SJCRH30 (cell line): ENCODE measurements at places on chromosomes 1 and 21.
A peak's percentile ranks its signal among the peaks of the same experiment; 100 is the strongest.

- DNase-seq = no peak
Observed at GRCh38 chr1:23565776-23566175, 6.5 kb upstream of the ID3 start.

GRCh38 chr1:234535763-234536515, 57.0 kb upstream of the TARBP1 start:
- no peak for DNase-seq

DNA sequence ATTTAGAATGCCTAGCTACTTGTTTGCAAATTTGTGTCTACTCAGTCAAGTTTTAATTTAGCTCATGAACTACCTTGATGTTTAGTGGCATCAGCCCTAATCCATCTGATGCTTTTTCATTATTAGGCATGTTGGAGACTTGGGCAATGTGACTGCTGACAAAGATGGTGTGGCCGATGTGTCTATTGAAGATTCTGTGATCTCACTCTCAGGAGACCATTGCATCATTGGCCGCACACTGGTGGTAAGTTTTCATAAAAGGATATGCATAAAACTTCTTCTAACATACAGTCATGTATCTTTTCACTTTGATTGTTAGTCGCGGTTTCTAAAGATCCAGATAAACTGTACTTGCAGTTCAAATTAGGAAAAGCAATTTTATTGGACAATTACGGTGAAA, 7.6 kb downstream of the SOD1 start:
- DNase-seq = no peak

- DNase-seq = no peak
Observed at GRCh38 chr1:212651521-212651920, 43.0 kb downstream of the ATF3 start.

DNA sequence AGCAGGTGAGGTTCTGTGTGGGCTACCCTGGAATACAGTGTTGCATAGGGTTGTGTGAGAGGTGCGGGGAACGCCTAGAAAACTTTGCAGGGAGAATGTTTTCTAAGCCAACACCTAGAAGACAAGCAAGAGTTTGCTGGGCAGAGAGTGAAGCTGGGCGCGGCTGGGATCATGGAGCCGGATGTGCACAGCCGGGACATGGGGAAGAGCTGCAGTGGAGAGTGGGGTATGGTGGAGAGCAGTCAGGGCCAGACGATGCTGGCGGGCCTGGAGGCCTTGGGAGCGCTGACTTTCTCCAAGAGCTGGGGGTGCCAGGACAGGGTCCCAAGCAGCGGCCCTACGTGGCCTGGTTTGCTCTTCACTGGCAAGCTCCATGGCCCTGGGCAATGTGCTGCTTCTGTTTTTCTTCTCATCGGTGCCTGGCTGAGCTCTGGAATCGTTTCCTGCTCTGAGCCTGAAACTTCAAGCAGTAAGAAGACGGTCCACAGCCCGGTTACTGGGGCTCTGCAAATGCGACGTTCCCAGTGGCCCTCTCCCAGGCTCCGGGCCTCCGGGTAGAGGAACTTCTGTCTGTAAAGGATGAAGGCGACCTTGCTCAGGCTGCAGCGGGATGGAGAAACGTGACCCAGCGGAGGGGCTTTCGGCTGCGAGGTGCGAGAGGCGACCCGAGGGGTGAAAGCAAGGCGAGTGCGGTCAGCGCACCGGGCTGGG, 51.9 kb upstream of the CD34 start:
- DNase-seq = no peak

GRCh38 chr1:161311595-161312181, 1.9 kb upstream of the MPZ start:
- no peak for DNase-seq

GRCh38 chr1:27095576-27095975, 59.3 kb downstream of the SLC9A1 start:
- DNase-seq = no peak

- DNase-seq = no peak
Observed at GRCh38 chr1:71780681-71781080, 501.7 kb downstream of the NEGR1 start.

GRCh38 chr21:41429925-41430491, 4.0 kb downstream of the MX1 start:
- no peak for DNase-seq

DNA sequence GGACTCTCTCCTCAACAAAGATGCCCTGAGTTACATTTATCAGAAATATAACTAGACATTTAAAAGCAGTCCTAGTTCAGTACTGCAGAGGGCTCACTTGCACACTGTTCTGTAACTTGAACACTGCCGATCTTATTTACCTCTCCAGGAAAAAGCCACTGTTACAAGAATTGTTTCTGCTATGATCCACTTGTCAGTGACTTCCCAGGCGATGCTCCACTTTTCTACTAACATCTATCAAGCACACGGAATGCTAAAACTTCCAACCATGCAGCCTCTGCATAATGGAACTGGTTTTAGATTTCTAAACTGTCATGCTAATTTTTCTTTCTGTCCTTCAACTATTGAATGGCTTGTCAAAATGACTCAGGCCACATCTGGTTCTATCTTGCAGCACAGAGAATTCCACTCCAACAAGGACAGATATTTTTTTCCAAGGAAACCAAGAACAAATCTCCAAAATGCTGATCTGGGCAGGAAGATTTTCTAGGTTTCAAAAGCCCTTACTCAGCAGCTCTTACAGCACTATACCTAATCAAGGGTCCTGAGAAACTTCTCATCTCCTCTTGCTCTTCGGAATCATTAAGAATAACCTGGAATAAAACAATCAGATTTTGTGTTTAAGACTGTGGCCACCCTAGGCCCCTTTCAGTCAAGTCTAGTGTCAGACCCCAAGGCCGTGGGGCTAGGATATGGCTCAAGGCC, 9.9 kb downstream of the SEC16B start:
- DNase-seq = no peak

DNA sequence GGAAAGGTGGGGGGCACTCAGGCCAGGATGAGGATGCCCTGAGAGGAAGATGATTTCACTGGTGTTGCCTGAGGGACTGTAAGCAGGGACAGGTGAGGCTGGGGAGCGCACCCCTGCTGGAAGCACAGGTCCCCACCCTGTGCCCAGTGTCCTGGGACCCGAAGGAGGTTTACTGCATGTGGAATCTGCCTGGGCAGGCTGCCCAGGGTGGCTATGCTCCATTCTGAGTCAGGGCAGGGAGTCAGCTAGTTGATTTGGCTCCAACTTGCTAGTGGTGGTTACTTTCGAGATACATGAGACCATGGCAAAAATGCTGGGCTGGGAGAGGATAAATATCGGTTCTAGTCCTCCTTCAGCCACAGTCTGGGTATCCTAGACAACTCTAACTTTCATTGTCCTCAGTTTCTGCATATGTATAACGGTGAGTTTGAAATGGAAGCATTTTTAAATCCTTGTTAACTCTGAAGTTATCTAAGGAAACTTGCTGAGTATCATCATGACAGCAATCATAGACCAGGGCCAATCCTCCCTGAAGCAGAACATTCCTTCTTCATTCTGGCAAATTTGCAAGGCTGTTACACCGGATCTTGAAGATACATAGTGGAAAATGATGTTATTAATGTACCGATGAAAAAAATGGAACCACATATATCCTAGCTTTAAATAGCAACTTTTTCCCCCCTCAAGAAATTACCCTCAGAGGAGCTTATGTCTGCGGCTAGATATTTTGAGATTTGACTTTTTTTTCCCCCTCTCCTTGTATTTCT, 7.7 kb downstream of the TLR5 start:
- no peak for DNase-seq

- DNase-seq = peak; percentile 95
Observed at GRCh38 chr1:6246497-6247467, 2.8 kb downstream of the HES3 start.

DNA sequence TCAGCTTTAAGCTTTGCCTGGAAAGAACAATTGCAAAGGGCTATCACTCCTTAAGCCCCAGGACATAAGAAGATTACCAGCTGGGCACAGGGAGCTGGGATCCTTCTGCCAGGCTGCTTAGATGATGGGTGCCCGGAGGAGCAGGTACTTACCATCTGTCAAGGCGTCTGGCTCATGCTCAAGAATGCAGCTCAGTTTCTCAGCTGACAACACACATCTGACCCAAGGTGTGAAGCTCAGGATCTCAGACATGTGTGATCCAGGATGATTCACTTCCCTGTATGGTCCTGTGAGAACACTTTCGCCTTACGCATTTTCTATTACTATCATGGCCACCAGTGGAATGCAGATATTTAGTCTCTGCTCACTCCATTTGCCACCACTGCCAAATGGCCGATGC, 14.7 kb upstream of the DISC1 start:
- DNase-seq = no peak

GRCh38 chr21:45027241-45028196, 46.9 kb upstream of the ADARB1 start:
- DNase-seq = no peak

- peak; percentile 87 for DNase-seq
Observed at GRCh38 chr1:201882665-201883132, 6.0 kb upstream of the SHISA4 start.

GRCh38 chr1:176735201-176735600, 272.2 kb downstream of the PAPPA2 start:
- DNase-seq = no peak
